Activated gamma-delta T cell treated with Interleukin-2 at 50 U/mL for 16 hours (primary cell): ENCODE measurements at places on chromosomes 4 and X.

- no peak for DNase-seq
Observed at GRCh38 chrX:39633293-39633692, 464.5 kb downstream of the BCOR start.

DNA sequence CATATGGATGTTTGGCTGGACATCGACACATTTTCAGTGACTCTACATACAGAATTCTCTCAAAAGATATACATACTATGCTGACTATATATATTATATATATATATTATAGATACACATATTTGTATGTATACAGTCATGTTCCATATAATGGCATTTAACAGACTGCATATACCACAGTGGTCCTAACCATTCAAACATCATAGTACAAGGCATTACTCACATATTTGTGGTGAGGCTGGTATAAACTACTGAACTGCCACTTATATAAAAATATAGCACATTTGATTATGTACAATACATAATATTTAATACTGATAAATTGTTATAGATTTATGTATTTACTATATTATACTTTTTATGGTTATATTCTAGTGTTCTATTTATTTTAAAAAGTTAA is 168.5 kb downstream of the IL15 start:
- no peak for DNase-seq

- DNase-seq, result no peak
Observed at GRCh38 chr4:7909463-7910262, 30.0 kb downstream of the AFAP1 start.

DNA sequence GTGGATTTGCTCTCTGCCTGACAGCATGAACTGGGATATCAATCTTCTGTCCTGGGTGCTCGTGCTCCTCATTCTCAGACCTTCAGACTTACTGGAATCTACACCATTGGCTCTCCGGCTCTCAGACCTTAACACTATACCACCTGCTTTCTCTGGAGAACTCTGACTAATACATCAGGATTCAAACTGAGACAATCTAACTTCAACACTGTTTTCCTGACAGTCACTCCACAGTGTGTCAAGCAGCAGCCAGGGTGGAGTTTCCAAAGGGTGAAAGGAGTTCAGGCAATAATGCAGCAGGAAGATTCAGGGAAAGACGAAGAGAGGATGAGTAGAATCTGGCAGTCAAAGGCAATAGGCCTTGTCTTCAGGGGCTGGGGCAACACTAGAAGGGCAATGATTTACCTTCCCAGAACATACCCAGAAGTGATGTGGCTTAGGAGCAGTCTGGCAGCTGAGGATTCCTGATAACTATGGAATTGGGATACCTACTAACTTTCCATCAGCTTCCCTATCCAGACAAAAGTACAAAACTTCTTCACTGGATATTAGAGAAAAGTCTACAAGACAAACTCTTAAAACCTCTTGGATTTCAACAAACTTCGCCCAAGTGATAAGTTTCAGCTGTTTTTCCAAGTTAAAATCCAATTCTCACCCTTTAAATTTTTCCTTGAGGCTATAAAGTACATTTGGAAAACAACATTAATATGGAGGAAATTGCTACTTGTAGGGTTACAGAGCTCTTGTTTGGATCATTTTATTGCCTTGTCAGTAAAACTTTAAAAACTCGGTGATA is 58.4 kb upstream of the SLIT2 start:
- DNase-seq, result no peak

GRCh38 chr4:168618577-168619265 is 121.9 kb downstream of the PALLD start:
- DNase-seq, result no peak

DNA sequence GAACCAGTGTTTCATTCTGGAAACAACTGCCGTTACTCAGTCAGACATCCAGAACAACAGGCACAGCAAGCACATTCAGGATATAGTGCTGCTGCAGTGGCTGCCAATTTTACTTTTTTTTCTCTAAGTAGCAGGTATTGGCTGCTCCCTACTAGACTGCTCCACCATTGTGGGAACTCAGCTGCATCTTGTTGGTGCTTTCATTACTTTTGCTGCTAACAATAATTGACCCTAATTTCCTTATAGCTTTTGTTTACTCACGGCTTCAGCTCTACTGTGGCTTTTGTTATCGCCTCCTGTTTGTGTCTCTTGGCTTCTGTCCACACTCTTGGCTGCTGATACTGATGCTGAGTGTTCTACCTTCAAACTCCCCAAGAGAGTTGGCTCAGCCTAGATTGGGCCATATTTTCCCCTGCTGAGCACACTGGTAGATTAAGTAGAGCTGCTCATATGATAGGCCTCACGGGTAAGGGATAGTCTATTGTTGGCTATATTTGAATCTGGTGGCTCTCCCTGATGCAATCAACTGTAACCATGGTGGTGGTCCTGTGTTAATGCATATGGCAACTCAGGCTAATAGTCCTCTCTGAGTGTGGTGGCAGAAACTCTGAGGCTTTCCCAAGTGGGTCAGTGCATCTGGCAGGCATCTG is 44.5 kb upstream of the IL2 start:
- no peak for DNase-seq

- DNase-seq, result no peak
Observed at GRCh38 chr4:118337954-118338353, 14.8 kb downstream of the PRSS12 start.

- DNase-seq, result no peak
Observed at GRCh38 chr4:47705326-47705981, 132.4 kb downstream of the CORIN start.

DNA sequence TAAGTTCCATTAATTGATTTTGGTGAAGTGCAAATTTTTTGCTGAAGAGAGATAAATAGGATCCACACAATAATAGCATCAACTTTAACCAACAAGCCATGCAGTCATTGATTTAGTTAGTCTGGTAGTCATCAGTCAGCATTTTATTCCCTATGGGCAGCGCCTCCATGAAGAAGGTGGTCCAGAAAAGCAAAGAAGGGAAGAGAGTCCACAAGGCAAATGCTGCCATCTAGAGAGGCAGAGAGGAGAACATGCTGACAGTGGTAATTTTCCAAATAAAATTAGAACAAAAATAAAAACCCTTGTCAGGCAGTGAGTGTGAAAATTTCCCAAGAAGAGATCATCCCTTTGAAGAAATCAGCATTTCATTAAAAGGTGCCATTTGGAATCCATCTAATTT is 366.7 kb upstream of the FAM241A start:
- DNase-seq, result no peak

- peak; percentile 21 for DNase-seq
Observed at GRCh38 chr4:184237612-184238011, 19.9 kb upstream of the ENPP6 start.

GRCh38 chrX:1598876-1599790 is 7.7 kb downstream of the AKAP17A start:
- DNase-seq, result no peak

GRCh38 chr4:138790706-138791340 is 224.8 kb upstream of the NOCT start:
- no peak for DNase-seq

DNA sequence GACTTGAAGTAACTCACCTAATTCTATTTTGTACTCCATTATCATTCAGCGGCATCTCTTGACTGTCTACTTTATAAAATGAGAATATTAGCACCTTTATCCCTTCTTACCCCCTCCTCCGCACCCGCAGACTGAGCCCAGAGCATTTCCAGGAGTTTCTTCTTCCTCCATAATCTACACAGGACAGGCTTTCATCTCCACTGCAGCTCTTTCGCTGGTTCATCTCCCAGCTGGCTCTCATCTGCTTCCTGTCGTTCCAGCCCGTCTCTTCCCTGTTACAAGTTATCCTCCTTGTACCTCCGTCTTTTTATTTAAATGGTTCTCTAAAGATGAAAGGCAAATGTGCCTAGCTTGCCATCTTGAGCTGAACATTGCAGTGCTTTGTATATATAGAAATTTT is 39.8 kb downstream of the GALNT7 start:
- DNase-seq, result no peak

GRCh38 chr4:150242820-150243458 is 164.7 kb downstream of the DCLK2 start:
- no peak for DNase-seq

DNA sequence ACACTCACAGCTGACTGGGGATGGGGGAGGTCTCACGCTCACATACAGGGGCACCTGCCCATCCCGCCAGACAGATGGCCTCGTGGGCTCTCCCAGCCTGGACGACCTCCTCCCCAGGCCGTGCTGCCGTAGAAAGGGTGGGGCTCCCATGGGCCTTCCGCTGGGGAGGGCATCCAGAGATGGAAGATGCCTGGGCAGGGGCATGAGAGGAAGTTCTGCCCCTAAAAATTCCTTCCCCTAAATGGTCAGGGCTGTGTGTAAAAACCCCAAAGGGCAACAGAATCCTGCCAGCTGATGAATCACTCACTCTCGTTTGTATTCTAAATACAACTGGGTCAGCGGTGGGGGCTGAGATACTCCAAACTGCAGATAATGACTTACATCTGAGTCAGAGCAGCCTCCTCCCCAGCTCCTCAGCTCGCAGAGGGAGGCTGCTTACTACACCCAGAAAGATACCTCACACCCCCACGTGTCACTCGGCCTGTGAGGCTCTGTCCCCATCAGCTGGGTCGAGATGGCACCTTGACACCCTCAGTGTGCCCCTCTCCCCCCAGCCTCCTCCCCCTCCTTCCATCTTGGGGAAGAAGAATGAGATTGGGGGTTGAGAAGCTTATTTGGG is 10.1 kb downstream of the WDR1 start:
- DNase-seq, result peak; percentile 71

- DNase-seq, result no peak
Observed at GRCh38 chr4:86706923-86707597, 112.9 kb downstream of the PTPN13 start.

- no peak for DNase-seq
Observed at GRCh38 chr4:188002751-188003150, 7.2 kb downstream of the ZFP42 start.

- DNase-seq, result no peak
Observed at GRCh38 chrX:33183361-33183760, 28.0 kb downstream of the DMD start.

DNA sequence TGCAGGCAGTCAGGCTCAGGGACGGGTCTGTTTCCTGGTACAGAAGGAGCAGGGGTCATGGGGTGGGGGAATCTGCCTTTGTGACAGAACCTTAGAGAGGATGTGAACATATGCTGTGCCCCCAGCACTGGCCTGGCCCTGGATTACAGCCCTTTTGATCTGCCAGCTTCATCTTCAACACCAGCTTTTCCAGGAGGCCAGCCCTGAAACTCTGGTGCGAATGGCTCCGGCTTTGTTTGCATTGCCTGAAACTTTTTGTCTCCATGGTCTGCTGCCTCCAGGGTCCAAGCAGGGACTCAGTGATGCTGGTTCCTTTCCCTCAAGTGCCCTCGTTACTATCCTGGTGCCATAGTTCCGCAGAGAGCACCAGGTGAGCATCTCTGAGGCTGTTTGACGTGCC is 2.1 kb downstream of the CNGA2 start:
- no peak for DNase-seq

GRCh38 chr4:166882221-166882620 is 352.1 kb downstream of the SPOCK3 start:
- DNase-seq, result no peak
